ENCODE measurements at places on chromosomes 1 and 21.

DNA sequence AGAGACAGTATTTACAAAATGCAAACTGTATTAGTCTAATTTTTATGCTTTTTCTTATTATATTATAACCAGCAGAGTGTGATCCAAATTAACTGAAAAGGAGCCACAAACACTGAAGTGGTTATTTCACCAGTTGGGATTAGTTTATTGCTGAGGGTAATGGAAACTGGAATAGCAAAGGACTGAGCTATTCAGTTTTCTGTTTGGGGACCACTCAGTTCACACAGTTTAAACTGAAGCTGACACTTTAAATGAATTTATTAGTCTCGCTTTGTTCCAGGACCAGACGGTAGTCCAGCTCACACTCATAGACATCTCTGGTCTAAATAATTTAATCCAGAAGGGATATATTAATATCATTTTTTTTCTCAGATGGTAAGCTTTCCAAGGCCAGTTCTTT, 410.7 kb downstream of the LTN1 start:
- DNase-seq: no peak

DNA sequence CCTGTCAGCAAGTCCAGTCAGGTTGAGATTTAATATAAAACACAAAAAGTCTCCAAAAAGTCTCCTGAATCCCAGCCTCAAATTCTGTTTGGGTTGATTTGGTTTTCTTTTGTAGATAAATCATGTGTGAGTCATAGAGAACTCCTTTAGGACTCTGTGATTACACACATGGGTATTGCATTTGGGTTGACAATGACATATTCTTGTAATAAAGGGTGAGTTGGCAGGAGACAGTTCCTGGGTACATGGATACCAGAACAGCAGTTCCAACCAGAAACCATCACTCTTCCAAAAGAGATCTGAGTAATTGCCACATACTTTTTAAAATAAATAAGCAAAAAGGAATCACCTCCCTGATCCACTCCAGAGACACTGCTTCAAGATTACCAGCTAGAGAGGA, 8.9 kb downstream of the CR2 start:
- no peak for DNase-seq

- no peak for DNase-seq
These were observed 83.6 kb downstream of the SLC66A1 start for GRCh38 chr1:19395678-19396192.

DNA sequence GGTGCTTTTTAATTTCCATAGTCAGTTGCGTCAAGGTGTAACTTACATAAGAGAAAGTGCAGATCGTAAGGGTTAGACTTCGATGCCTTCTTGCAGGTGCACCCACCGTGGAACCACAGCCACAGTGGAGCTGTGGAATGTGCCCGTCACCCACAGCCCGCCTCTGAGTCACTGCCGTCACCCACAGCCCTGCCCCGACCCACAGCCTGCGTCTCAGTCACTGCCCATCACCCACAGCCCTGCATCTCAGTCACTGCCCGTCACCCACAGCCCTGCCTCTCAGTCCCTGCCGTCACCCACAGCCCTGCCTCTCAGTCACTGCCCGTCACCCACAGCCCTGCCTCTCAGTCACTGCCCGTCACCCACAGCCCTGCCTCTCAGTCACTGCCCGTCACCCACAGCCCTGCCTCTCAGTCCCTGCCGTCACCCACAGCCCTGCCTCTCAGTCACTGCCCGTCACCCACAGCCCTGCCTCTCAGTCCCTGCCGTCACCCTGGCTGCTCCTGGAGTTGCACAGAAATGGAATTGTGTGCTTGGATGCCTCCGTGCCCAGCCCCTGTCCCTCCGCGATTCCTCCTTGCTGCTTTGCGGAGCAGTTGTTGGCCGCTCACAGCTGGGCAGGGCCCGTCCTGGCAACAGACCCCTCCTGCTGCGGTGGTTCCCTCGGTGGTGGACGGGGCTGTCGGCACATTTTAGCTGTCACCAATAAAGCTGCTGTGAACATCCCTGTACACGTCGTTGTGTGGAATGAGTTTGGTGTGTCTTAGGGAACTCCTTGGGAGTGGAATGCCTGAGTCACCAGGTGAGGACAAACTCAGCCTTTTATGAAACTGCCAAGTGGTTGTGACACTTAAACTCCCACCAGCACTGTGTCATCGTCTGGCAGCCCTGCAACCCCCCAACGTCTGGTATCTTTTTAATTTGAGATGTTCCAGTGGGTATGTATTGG, 44.9 kb upstream of the COL6A2 start:
- DNase-seq: no peak

- DNase-seq: no peak
These were observed 25.1 kb downstream of the SHCBP1L start for GRCh38 chr1:182927693-182928433.

DNA sequence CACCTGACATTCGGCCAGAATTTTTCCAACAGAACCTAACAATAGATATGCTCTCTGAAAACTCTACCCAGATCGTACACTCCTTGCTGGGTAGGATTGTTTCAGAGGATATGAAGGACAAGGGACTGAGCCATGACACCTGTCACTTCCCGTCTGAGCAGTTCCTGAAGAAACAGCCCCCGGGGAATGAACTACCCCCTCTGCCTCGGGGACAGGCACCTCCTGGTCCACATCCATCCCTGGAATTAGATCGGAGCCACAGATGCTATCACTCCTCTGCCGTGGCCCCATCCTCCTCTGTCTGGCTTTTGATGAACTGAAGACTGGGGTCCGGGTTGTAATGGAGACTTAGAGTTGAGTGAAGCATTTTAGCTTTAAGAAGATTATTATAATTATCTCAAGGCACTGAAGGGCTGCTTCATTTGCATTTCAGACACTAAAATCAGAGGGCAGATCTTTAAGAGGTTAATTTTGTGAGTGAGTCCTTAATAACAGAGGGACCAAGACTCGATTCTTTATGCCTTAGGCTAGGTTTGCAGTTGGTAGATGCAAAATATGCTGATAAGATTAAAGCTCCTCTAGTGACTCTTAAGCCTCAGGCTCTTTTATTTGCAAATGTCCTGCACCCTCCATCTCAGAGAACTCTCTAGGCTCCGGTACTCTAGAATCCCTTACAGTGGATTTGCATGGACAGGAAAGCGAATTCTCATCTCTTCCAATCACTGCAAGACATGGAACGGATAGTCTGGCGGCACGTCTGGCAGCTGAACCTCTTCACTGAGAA, 333.8 kb downstream of the KIF26B start:
- DNase-seq: no peak

- DNase-seq: no peak
These were observed 11.7 kb downstream of the RHOC start for GRCh38 chr1:112695276-112695675.

DNA sequence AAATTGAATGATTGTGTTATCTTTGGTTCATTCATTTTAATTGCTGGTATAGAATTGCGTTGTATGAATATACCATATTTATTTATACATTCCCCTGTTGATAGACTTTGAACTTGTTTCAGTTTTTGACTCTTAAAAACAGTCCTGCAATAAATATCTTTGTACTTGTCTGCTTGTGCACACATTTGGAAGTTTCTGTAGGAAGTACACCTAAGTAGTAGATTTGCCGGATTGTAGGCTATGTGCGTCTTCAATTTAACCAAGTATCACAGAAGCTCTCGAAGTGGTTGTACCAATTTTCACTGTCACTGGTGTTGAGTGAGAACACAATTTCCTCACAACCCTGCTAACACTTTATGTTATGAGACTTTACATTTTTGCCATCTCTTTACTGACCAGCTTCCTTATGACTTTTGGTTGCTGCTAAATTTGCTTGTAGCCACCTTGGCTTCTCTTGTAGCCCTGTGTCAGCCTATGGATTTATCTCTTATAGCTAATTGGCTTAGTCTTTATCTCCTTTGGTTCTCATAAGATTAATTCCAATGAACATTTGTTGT, 2.2 kb downstream of the TTC3 start:
- DNase-seq: no peak

- DNase-seq: no peak
These were observed 64.8 kb upstream of the IPO9 start for GRCh38 chr1:201764166-201764565.

DNA sequence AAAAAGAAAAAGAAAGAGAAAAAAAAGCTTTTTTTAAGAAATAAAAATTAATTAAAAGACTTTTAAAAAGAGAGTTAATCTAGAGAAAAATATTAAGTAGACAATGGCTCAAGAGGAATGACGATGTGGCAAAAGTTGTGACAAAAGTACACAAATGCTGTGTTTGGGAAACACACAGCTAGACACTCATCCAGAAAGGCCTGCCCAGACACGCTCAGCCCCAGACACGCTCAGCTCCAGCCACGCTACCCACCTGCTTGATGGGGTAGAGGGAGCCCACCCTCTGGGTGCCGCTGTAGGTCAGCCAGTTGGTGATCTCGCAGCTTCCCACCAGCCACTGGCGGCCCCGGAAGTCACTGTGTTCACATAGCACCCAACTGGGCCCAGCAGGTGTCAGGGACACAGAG, 10.2 kb downstream of the CD52 start:
- no peak for DNase-seq

GRCh38 chr21:22711636-22712035, 1713.4 kb downstream of the NCAM2 start:
- no peak for DNase-seq

- DNase-seq: no peak
These were observed 3.5 kb downstream of the KIAA1614 start for GRCh38 chr1:180916012-180916770.

DNA sequence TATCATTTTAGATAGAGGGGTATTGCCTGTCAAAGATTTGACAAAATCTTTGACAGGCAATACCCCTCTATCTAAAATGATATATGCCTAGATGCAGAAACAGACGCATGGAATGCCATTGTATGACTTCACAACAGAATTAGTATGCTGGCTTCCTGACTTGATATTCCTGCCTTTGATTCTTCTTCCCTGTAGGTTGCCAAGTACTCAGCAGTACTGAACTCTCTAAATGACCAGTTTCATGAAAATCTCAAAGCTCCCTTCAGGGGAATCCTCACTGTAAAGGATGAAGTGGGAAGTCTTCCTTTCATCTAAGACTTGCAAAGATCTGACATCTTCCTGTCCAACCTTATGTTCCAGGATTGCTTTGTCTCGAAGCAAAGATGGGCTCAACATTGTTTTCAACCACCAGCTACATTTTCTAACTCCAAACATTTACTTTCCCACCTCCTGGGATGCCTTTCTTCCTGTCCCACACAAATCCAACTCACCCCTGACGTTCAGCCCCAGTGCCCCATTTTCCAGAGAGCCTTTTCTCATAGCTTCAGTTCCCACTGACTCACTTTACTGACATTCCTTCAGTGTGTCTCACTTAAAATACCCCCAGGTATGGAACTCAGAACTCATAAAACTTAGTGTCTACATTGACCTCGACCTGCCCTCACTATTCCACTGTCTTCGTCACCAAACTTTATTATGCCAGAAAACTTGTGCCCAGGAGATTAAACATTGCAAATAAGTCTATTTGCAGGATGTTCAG, 67.3 kb upstream of the KCNJ6 start:
- DNase-seq: no peak

DNA sequence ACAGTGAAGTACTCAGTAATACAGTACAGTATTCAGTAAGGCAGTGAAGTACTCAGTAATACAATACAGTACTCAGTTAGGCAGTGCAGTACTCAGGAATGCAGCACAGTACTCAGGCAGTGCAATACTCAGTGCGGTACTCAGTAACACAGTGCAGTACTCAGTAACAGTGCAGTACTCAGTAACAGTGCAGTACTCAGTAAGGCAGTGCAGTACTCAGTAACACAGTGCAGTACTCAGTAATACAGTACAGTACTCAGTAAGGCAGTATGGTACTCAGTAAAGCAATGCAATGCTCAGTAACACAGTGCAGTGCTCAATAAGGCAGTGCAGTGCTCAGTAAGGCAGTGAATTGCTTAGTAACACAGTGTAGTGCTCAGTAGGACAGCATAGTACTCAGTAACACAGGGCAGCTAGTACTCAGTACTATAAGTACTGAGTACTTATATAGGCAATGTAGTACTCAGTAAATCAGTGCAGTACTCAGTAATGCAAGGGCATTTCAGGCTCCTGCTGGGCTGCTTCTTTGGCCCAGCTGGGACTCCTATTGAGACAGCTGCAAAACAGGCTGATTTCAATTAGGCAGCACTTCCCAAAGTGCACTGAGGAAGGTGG, 411.3 kb downstream of the DISC1 start:
- DNase-seq: no peak

- DNase-seq: no peak
These were observed 14.2 kb downstream of the PIGM start for GRCh38 chr1:160017592-160017991.

- no peak for DNase-seq
These were observed 70.7 kb upstream of the FMO3 start for GRCh38 chr1:171019971-171020370.

DNA sequence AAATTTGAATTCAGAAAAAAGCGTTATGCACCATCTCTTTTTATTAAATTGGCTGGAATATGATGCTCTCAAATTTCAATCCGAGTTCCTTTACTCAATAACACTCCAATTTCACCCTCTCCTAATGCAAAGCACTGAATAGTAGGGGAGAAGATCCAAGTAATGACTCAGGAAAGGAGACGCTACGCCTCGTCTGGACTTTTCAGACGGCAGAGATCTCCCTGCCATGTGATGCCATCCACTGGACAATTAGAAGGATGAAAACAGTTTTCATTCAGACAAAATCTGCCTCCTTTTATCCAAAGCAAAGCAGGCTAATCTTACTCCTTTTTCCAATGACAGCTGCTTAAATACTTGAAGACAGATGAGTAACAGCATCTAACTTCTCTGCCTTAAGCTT, 242.4 kb upstream of the GREM2 start:
- no peak for DNase-seq

DNA sequence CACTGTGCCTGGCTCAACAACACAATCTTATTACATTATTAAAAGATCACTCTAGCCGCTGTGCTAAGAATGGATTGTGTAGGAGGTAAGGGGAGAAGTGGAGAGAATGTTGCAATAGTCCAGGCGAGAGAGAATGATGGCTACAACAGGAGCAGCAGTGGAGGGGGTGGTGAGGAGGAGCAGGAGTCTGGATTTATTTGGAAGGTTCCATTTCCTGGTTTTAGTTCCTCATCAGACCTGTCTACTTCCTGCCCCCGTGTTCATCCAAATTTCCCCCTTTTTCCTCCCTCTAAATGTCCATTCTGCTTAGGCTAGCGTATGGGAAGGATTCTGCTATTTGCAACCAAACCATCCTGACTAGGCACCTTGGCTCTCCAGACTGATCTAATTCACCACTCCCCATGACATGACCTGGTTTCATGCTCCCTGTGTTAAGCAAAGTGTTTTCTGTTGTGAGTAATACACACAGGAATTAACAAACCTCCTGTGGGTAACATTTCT, 35.1 kb upstream of the EYA3 start:
- no peak for DNase-seq

- peak; percentile 77 for DNase-seq
These were observed 15.3 kb downstream of the BECN2 start for GRCh38 chr1:241972703-241973369.

DNA sequence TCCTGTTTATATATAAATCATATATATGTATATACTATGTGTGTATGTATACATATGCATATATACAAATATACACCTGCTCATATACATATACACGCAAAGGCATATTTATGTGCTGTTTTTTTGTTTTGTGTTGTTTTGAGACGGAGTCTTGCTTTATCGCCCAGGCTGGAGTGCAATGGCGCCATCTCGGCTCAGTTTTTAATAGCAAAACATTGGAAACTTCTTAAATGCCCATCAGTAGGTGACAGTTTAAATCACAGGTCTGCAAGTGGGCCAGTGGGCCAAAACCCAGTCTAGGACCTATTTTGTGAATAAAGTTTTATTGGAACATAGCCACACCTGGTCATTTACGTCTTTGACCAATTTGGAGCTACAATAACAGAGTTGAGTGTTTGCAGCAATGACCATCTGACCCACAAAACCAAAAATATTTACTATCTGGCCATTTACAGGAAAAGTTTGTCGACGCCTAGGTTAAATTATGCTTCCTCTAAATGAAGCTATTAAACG, 132.3 kb downstream of the TOMM20 start:
- DNase-seq: no peak
